ENCODE measurements at places on chromosomes 5 and 9.

DNA sequence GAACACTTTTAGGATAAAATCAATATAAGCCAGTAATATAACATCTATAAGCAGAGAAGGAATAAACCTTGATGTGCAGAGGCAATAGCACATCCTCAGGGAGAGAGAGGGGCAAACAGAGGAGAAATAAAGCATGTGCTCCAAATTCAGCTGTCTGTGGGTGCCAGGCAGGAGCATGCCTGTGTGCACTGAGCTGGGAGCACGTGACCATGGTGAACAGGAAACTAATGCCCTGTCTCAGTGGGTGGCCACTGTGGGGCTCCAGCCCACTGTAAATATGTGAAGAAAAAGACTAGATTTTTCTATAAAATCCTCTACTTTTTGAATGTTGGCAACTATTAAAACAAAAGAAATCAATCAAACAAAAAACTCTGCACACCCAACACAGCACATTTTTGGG lies 55.3 kb downstream of the FYB1 start:
- DNase-seq, result no peak

- no peak for DNase-seq
Observed at GRCh38 chr5:67353500-67354450, 157.2 kb upstream of the CD180 start.

DNA sequence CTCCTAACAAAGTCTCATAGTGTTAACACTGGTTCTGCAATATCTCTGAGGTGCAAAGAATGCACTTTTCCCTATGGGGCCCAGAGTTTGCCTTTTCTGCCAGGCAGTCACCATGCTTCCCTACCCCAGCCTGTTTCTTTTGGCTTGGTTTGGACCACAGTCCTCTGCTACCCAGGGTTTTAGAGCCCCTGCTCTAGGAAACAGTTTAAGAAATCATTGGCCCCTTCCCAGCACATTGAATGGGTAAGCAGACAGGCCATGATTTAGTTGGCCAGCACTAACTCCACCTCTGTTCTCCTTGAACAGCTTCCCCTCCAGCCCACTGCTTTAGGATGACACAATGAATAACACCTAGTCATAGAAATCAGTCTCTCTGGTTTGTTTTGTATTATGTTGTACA lies 73.2 kb downstream of the UBAP1 start:
- DNase-seq, result no peak

DNA sequence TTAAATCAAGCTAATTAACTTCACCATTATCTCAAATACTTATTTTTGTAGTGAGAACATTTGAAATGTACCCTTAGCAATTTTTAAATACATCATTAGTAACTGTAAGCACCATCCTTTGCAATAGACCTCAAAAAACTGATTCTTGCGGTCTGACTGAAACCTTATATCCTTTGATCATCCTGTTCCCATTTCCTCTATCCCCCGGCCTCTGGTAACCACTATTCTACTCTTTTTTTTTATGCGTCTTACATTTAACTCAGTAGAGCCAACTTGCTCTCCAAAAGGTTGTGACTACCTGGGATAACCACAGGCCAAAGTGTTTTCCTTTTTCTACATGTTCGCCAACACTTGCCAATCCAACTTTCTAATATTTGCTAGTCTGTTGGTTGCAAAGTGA lies 106.1 kb downstream of the IRX1 start:
- DNase-seq, result no peak

GRCh38 chr9:10026443-10026984 lies 586.3 kb downstream of the PTPRD start:
- no peak for DNase-seq

DNA sequence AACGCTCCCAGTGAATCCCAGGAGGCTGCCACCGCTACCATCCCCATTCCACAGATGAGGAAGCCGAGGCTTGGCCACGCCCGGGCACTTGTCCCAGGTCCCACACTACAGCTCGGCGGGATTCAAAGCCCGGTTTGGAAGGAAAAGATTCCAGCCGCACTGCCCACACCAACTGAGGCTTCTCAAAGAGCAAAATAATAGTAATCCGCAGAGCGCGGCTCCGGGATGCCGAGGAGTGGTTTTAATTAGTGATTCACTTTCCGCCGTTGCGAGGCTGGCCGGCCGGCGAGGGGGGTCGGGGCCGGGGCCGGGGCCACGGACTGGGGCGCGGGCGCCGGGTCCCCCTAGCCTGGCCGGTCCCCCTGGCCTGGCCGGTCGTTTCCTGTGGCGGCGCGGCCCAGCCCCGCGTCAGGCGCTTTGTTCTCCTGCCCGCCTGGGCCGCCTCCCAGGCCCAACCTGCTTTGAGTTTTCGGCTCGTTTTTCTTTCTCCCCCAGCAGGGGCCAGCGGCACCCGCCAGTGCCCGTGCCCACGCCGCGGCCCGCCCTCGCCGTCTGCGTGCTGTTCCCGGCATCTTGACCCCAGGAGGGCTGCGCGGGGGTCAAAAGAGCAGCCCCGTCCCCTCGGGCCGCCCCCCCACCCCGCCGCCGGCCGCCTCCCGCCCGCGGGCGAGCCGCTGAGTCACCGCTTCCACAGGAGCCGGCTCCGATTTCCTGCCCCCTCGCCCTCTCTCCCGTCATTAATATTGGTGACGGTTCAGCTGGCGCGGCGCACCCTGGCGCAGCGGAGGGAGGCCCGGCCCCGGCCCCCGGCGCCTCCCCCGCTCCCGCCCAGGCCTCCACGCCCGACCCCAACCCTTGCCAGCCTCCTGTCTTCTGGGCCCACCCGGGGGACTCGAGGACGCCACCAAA lies 31.2 kb downstream of the FGF18 start:
- peak; percentile 6 for DNase-seq

DNA sequence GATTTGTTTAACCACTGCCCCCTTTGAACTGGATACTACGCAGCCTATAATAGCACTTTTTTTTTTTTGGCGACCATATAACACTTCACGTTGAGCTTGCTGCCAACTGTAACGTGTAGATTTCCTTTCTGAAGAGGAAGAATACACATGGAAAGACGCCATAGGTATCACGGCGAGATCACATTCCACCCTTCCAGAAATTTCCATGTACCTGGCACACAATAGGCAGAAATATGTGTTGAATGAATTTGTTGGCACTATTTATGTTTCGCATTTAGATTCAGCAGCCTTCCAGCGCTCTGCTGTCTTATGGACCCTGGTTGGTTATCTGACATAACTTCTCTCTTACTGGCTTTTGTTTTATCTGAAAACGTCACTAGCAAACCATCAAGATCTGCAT lies 250.3 kb downstream of the SLIT3 start:
- DNase-seq, result no peak

- no peak for DNase-seq
Observed at GRCh38 chr9:2096376-2096970, 81.3 kb downstream of the SMARCA2 start.

- no peak for DNase-seq
Observed at GRCh38 chr9:130990306-130990977, 18.5 kb upstream of the LAMC3 start.

- DNase-seq, result no peak
Observed at GRCh38 chr9:19231126-19231903, 822 bp downstream of the DENND4C start.

DNA sequence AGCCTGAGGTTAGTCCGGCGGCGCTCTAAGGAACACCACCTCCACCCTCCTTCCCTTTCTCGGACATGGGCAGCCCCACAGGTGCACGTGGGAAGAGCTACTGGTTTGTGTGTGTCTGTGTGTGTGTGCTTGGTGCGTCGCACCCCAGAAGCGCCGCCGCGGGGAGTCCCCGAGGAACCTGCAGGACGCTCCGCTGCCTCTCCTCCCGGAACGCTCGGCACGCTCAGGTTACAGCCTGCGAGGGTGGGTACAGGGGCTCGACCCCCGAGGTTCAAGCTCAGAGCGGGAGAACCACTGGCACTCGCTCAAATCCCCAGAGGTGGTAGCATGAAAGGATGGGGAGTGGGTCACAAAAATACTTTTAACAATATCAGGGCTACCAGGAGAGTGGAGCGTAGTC lies 2.0 kb downstream of the ASTN2 start:
- no peak for DNase-seq

GRCh38 chr9:86575825-86576525 lies 221.8 kb upstream of the TUT7 start:
- no peak for DNase-seq

- no peak for DNase-seq
Observed at GRCh38 chr5:41522193-41522786, 11.9 kb upstream of the PLCXD3 start.

GRCh38 chr5:67104859-67105258 lies 91.7 kb downstream of the CD180 start:
- DNase-seq, result no peak

- DNase-seq, result no peak
Observed at GRCh38 chr9:18074041-18074440, 399.9 kb upstream of the ADAMTSL1 start.

GRCh38 chr9:113572076-113572861 lies 108.7 kb downstream of the RGS3 start:
- DNase-seq, result no peak

DNA sequence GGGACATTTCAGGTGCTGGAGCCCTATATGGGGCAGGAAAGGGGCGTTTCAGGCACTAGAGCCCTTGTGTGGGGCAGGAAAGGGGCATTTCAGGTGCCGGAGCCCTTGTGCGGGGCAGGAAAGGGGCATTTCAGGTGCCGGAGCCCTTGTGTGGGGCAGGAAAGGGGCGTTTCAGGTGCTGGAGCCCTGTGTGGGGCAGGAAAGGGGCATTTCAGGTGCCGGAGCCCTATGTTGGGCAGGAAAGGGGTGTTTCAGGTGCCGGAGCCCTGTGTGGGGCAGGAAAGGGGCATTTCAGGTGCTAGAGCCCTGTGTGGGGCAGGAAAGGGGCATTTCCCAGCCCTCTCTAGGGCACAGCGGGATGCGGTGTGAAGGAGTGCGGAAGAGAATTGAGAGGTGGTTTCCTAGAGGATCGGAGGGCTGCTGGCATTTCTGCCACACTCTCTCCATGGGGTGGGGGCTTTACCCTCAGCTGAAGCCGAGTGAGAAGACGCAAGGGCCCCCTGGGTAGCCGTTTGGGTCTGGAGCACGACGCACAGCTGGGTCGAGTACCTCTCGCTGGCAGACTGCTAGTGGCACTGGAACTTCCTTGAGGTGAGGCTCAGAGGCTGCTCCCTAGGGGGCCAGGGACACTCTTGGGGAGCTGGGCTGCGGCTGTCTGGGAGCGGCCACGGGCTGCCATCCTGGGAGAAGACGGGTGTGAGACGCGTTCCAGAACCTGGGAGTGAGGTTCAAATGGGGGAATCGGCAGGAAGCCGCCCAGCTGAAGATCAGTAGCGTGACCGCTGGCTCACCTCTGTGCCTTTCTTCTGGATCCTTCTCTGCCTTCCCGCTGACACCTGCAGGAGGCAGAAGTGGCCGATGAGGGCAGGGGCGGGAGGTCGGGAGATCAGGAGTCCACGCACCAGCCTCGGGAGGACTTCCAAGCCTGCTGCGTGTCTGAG lies 122.6 kb upstream of the IRX4 start:
- DNase-seq, result no peak

- no peak for DNase-seq
Observed at GRCh38 chr9:73962792-73963191, 534.3 kb upstream of the RORB start.

DNA sequence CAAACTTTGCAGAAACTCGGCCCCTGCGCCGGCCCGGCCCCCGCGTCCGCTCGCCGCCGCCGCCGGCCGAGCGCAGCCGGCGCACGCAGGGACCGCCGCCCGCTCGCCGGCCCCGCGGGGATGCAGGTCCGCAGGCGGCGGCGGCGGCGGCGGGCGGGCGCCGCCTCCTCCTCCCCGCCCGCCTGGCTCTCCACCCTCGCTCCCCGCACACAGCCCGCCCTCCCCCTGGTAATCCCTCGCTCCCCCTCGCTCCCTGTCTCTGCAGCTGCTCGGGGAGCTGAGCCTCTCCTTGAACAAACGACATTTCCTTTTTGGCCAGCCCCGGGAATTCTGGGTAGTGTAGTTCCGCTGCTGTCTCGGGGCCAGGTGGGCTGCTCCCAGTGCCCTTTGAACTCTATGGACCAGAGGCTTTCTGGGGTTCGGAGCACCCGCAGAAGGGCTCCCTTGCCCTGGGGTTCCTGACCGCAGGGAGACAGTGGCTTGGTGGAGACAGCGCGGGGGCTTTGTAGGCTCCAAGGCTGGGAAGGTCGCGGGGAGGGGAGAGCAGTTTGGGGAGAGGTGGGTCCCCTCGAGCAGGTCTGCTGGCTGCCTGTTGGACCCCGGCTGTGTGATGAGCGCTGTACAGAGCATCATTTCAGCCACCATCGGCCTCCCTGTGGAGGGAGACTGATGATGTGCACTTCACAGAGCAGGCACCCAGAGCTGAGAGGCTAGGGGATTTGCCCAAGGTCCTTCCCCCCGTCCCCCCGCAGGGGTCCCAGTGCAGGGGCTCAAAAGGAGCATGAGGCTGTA lies 1.8 kb upstream of the FAM78A start:
- DNase-seq, result peak; percentile 67

DNA sequence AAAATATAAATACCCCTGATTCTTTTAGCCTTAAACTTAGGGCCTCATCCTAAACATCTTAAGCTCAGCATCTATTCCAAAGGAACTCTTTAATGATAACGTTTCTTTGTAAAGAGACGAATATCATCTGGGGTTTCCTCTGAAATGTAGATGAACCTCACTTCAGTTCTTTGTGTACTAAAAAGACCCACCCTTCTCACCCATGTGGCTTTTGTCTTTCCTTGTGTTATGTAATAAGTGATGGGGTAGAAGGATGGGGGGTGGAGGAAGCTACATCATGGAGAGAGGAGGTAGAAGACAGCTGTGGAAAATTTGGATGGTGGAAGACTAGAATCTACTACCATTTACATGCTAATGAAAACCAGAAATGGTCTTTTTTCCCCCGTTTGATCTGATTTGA lies 111.0 kb downstream of the NDUFS4 start:
- DNase-seq, result no peak

GRCh38 chr5:101664071-101664791 lies 631.9 kb downstream of the SLCO4C1 start:
- DNase-seq, result no peak

- no peak for DNase-seq
Observed at GRCh38 chr5:83937837-83938236, 217.2 kb upstream of the HAPLN1 start.

Measured in stimulated activated CD4-positive, alpha-beta T cell treated with anti-CD3 and anti-CD28 coated beads, Interleukin-4, amount 100 ng/mL, for 4 hours (primary cell).